ENCODE measurements at places on chromosomes 1 and 21. TPM values are rescaled to one million over a fixed set of nuclear protein-coding genes. Genes with fewer than 3 reads are reported as not detected.

The TNFRSF9 gene
- total RNA-seq, result under 0.01 TPM

The DYRK3 gene
- 26.5 TPM for total RNA-seq

The DNAJC28 gene
- 0.39 TPM for total RNA-seq

The KCNE2 gene
- not detected for total RNA-seq

The HOOK1 gene
- total RNA-seq, result not detected

The FCRL1 gene
- not detected for total RNA-seq

The SPRR1A gene
- not detected for total RNA-seq

The ATP6V1G3 gene
- not detected for total RNA-seq

The DIRAS3 gene
- 0.78 TPM for total RNA-seq

The SASS6 gene
- total RNA-seq, result 2.9 TPM

The SH2D2A gene
- total RNA-seq, result 0.20 TPM

The NPPB gene
- not detected for total RNA-seq

The COL9A2 gene
- 0.73 TPM for total RNA-seq
